Epithelial cell of prostate (primary cell): ENCODE measurements at places on chromosomes 6 and 20.
A peak's percentile ranks its signal among the peaks of the same experiment; 100 is the strongest.

- DNase-seq: no peak
These were observed 26.2 kb downstream of the SLCO4A1 start for GRCh38 chr20:62668441-62669027.

DNA sequence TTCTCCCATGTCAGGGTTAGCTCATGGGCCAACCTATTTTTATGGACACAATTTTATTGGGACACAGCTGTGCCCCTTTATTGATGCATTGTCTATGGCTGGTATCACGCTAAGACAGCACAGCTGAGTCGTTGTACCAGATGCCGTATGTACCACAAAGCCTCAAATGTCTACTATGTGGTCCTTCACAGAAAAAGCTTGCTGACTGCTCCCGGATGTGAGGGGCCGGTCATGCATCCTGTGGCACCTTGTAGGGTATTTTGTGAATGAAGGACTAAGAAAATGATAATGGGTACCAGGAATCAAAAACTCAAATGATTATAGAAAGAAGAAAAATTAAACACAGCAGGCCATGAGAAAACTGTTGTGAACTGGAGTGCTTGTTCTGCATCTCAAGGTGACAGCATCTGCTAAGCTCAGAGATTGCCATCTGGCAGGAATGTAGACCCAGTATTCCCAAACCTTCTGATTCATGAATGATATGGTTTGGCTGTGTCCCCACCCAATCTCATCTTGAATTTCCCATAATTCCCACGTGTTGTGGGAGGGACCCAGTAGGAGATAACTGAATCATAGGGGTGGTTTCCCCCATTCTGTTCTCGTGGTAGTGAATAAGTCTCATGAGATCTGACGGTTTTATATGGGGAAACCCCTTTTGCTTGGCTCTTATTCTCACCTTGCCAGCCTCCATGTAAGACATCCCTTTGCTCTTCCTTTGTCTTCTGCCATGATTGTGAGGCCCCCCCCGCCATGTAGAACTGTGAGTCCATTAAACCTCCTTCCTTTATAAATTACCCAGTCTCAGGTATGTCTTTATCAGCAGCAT is 248.5 kb downstream of the TSHZ2 start:
- no peak for DNase-seq

DNA sequence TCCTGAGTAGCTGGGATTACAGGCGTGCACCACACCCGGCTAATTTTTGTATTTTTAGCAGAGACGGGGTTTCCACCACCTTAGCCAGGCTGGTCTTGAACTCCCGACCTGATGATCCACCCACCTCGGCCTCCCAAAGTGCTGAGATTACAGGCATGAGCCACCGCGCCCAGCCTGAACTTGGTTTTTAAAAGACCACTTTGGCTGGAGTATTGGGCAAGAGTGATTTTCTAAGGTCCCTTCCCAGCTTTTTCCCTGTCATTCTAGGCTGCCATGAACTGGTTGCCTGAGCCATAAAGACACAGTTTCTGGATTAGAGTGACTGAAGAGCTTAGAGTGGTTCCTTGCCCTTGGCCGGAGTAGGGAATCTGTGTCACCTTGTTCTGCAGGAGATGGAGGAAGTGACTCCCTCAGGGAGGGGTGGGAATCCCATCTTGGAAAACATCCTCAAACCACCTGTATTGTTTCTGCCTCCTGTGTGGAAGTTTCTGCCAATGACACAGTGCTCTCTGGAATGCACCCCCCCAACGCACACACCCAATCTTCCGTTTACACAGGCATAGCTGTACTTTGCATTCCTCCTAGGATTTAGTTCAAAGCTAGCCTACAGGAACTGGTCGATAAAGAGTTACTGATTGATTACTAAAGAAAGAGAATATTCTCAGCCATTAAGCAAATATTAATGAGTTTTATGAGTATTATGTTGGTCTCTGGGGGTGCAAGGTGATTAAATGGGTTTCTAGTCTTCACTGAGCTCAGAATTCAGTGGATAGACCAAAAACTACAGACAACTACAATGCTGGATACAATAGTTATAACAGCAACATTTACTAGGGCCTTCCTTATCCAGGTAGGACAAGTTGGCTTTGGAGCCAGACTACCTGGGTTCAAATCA is 18.2 kb downstream of the BCL2L1 start:
- DNase-seq: peak; percentile 95

DNA sequence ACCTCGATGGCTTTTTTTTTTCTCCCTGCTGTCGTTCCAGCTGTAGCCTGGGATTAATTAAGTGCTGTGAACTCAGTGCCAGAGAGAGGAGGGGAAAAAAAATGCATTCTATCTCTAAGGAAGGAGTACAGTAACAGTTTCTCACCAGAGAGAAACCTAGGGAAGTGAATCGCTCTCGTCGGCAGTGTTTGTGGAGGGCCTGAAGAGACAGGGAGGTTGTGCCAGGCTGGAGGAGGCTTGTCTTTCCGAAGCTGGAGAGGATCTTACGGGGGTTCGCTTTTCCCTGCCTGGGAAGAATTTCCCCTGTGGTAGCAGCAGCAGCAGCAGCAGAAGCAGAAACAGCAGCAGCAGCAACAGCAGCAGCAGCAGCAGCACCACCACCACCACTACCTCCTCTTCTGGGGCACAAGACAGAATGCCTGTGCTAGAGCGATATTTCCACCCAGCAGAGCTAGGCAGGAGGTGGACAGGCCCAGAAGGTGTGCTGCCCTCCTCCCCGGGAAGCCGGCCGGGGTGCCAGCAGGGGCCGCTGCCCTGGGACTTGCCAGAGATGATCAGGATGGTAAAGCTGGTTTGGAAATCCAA is 186.5 kb downstream of the PDE7B start:
- DNase-seq: no peak

DNA sequence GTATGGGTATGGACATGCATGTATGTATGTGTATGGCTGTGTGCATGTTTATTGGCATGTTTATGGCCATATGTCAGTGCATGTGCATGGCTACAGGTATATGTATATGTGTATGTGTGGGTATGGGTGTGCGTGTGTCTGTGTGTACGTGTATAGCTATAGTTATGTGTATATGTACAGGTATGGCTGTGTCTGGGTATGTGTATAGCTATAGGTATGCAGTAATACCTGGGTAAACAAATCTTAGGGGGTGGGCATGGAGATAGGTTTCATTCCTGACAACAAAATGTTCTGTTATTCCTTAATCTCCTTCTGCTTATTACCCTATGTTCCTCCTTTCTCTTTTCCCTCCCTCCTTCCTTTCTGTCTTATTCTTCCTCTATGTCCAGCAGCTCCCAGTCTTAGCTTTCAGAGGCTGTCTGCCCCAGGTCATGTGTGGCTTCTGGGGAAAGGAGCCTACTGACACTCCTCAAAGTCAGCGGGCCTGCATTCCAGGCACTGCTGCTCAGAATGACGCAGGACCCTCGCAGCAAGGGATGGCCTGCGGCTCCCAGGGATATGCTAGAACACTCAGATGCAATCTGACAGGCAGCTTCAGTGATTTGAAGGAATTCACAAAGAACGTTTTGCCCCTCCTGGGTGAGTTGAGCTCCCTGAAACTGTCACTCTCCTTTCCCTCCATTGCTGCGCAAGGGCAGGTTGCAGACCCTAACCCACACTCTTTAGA is 139.3 kb upstream of the PHACTR1 start:
- DNase-seq: no peak

- DNase-seq: no peak
These were observed 305.0 kb upstream of the POU3F2 start for GRCh38 chr6:98529364-98529763.

- no peak for DNase-seq
These were observed 3.8 kb downstream of the FRMD1 start for GRCh38 chr6:168075216-168075615.

- no peak for DNase-seq
These were observed 7.0 kb downstream of the IL22RA2 start for GRCh38 chr6:137166247-137167098.

GRCh38 chr6:34957231-34957783 is 68.3 kb downstream of the ANKS1A start:
- DNase-seq: no peak
